ENCODE measurements at places on chromosomes 2 and 18. TPM values are rescaled to one million over a fixed set of nuclear protein-coding genes. Genes with fewer than 3 reads are reported as not detected.

DNA sequence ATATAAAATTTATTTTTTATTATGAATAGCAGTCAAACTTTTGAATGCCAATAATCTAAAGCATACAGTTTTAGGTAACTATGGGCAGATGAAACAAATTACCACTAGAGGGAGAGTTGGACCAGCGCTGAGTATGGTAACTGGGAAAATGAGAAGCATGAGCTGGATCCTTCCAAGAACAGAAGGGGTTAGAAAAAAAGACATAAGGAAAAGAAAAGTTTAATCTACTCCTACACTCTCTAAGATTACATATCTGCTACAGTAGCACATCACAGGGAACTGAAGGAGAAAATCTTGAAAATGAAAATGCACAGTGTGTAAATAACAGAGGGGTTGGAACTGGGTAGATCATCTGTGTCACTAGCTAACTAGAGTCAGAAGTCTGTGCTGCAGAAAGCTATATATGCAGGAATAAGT, 15.5 kb downstream of the REG3G start:
- DNase-seq = no peak

The IL1F10 gene
- total RNA-seq = not detected

The LGALSL gene
- 11.4 TPM for total RNA-seq

DNA sequence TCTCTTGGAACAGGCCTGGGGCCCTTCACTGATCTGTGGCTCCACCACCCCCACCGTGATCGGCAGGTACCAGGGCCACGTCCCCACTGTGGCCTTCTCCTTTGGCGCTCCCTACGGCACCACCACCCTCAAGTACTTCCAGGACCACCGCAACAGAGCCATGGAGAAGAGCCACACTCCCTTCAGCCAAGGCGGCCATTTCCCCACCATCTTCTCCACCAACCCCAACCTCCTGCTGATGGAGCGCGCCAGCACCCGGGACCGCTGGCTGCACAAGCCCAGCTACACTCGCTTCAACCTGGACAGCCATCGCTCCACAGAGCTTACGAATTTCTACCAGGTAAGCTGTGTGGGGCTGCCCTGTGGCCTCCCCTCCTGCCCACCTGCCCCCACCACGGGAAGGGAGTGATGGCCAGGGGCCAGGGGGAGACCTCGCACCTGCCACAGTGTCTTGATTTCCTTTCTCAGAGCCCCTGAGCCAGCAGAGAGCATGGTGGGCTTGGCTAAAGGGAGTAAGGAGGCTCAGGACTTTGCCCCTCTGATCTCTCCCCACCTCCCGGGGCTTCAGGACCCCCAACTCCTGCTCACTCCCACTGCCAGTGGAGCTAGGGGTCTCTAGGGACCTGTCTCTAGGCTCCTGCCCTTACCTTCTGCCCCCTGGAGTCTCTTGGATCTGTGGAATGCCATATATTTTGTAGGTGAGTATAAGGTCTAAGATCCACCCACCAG, 65.2 kb downstream of the CIB4 start:
- no peak for DNase-seq

- no peak for DNase-seq
These were observed 36.6 kb downstream of the KCNS3 start for GRCh38 chr2:17915099-17915498.

- DNase-seq = no peak
These were observed 397.8 kb downstream of the GALR1 start for GRCh38 chr18:77647472-77647871.

DNA sequence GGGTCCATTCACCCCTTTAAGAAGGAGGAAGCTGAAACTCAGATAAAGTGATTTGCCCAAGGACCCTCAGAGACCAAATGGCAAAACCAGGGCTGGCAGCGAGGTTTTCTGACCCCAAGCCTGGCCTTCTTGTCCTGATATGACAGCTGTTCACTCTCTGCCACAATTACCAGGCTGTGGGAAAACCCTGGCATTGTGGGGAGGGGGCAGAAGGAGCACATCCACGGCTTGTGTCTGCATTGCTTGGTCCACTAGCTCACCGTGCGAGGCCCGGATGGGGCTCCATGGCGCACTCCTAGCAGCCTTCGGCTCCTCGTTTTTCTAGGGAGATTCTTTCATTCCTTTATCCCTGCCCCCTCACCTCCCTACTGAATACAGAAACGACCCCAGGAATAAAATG, 143.4 kb upstream of the SIX2 start:
- no peak for DNase-seq

GRCh38 chr2:85199698-85200097, 66.5 kb downstream of the TCF7L1 start:
- no peak for DNase-seq
